ENCODE measurements at places on chromosomes 13 and 19. TPM values are rescaled to one million over a fixed set of nuclear protein-coding genes. Genes with fewer than 3 reads are reported as not detected.

Gene ZNF681
- 0.61 TPM for total RNA-seq

Gene ZNF541
- total RNA-seq = not detected

Gene GARIN5A
- not detected for total RNA-seq

Gene MISP
- total RNA-seq = under 0.01 TPM
